Breast epithelium (tissue), 4 donors: ENCODE measurements at places on chromosomes 5 and 9. TPM values are rescaled to one million over a fixed set of nuclear protein-coding genes. Genes with fewer than 3 reads are reported as not detected.

GRCh38 chr9:120855827-120856670, 13.3 kb upstream of the PSMD5 start:
- no peak for DNase-seq
- H3K27ac ChIP-seq, result no peak overlapping the region
- no peak overlapping the region for H3K4me3 ChIP-seq
- no peaks in the 10 kb centered on the region for H3K4me1 ChIP-seq
- H3K27me3 ChIP-seq, result no peaks in the 10 kb centered on the region

DNA sequence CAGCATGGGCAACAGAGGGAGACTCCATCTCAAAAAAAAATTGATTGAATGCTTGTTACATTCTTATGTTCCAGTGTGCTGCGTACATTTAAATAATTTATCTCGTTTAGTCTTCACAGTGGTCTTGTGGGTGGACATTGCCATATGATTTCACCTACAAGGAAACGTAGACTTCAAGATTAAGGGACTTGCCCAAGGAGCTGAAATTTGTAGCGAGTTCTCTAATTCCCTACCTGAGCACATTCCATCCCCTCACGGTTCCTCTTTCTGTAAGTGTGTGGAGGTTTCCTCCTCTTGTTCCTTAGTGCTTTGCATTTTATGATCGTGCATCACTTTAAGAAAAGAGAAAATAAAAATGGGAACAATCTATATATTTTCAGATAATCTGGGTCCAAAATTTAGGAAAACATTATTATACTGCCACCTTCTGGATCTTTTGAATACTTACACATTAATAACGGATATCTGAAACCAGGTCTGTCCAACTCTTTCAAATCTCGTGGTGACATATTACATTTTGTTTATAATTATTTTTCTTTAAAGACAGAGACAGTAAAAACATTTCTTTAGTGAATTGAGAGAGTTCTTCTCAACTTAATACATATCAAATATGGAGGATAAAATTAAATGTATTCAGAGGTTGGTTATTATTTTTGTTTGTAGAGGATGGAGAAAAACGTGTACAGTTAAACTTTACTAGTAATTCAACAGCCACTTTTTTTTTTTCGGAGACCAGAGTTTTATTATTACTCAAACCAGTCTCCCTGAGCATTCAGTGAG, 29.9 kb upstream of the C7 start:
- no peak overlapping the region for H3K27ac ChIP-seq
- H3K4me1 ChIP-seq, result no peaks in the 10 kb centered on the region
- no peak for DNase-seq
- no peak overlapping the region for H3K4me3 ChIP-seq
- no peaks in the 10 kb centered on the region for H3K27me3 ChIP-seq
- H3K36me3 ChIP-seq, result no peaks in the 10 kb centered on the region

The FAM78A gene
- 3.7 TPM for total RNA-seq

DNA sequence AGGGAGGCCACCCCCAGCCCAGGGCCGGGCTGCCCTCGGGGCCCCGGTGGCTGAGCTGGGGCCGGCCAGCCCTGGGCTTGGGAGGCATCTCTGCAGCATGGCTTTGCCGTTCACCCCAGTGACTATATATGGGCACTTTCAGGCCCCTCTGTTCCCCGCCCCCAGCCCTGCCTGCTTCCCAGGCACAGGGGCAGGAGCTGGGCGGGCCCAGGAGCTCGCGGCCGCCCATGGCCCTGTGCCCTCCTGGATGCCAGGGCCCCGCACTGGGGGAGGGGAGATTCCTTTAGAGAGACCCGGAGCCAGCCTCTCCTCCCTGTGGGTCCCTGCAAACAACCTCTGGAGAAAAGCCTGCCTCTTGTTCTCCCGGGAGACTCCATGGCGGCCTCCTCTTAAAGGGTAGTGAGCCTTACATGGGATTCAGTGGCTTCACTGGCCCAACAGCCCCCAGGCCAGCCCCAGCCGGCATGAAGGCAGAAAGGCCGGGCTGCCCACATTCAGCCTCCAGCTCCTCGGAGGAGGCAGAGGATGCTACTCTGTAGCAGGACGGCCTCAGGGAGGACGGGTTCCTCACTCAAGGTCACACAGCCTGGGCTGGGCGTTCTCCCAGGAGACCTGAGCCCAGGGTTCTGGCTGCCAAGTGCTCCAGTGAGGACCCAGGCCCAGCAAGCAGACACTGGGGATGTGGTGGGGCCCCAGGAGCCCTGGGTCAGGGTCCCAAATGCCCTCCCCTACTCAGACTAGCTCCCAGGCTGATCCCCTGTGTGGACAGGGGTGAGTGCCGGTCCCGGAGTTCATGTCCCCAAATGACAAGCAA, 4.1 kb downstream of the NACC2 start:
- no peaks in the 10 kb centered on the region for H3K27me3 ChIP-seq
- H3K4me3 ChIP-seq, result peak overlapping the region; percentile 23
- no peak for DNase-seq
- peak overlapping the region; percentile 61 for H3K27ac ChIP-seq
- no peaks in the 10 kb centered on the region for H3K36me3 ChIP-seq

DNA sequence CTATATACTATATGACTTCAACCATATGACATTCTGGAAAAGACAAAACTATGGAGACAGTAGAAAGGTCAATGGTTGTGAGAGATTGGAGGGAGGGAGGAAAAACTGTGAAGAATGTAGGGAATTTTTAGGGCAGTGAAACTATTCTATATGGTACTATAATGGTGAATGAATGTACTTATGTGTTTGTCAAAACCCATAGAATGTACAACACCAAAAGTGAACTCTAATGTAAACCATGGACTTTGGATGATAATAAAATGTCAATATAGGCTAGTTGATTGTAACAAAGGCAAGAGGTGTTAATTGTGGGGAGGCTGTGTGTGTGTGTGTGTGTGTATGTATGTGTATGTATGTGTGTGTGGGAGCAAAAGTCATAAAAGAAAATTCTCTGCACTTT, 10.8 kb upstream of the STOM start:
- no peak for DNase-seq
- H3K4me3 ChIP-seq, result no peak overlapping the region
- no peak overlapping the region for H3K27ac ChIP-seq
- H3K4me1 ChIP-seq, result no peaks in the 10 kb centered on the region

The HMGCS1 gene
- total RNA-seq, result 36.6 TPM
